Cardiac fibroblast (primary cell): ENCODE measurements at places on chromosomes 6 and 20.

- no peak for DNase-seq
Observed at GRCh38 chr20:45783656-45784294, 7.9 kb downstream of the WFDC3 start.

DNA sequence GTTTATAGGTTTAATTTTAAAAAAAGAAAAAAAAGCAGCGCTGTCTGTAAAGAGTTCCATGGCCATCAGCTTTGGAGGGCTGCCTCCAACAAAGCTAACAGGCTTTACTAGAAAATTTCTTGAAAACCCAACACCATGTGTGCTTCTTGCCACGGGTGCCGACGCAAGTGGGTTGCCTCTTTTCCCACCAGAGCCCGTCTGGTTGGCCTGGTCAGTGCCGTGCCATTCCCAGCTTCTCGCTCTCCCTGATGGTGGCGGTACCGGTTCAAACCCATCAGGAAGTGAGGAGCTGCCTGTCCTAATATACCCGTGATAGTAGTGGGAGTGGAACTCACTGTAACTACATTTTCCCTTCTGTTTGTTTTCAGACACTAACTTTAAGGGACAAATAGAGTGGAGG, 73.7 kb downstream of the CDH4 start:
- DNase-seq: no peak

DNA sequence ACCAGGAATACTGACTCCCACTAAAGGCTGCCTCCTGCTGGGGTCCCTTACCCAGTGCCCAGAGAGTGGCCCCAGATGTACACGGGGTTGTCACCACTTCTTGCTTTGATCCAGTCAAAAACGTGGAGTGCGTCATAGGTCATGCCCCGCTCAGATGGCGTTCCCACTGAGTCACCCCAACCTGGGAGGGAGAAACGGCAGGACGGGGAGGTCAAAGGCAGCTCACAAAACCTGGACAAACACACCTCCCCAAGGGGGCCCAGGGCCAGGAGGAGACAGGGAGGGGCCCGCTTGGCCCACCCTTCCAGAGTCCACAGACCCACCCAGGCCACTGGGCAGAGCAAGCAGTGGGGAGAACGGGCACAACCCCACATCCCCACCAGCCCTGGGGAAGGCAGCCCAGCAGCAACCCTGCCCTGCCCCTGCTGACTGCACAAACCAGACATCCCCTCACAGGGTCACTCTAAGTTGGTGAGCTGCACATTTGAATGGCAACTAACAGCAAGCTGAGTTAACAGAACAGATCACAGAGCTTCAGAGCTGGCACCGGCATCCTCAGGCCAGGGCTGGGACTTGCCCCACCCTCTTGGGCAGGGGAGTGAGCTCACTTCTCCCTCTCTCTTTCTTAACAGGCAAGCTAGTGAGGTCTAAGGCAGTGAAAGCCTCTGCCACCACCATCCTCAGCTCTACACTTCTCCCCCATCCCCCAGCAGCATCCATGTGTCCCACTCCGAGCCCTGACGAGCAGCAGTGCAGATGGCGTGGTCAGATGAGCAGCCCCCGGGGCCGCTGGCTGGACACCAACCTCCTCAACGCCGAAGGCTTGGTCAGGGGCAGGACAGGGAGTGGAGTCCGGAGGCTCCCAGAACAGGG, 61.7 kb downstream of the PYGB start:
- DNase-seq: peak; percentile 56

DNA sequence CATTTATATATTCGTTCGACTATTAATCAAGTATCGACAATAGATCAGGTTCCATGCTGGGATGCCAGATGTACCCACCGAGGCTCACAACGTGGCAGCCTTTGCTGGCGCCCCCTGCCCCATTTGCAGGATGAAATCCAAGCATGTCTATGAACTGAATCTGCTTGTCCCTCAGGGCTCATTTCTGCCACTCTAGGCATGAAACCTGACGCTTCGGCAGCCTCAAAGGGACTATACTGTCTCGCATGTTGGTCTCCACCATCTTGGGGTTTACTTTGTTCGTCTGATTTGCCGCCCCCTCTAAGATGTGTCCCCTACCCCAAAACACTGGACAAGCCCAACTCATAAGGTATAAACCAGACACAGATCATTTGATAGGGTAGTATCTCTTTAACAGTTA, 36.7 kb downstream of the HUS1B start:
- no peak for DNase-seq

- DNase-seq: peak; percentile 85
Observed at GRCh38 chr20:23340524-23340923, 10.1 kb upstream of the NXT1 start.

- DNase-seq: peak; percentile 91
Observed at GRCh38 chr6:26234421-26235301, 130.3 kb upstream of the BTN3A2 start.

GRCh38 chr6:22149501-22150367, 147.1 kb downstream of the PRL start:
- peak; percentile 9 for DNase-seq

- peak; percentile 10 for DNase-seq
Observed at GRCh38 chr6:99151634-99152346, 197.7 kb downstream of the FAXC start.

- no peak for DNase-seq
Observed at GRCh38 chr6:36378243-36378920, 9.1 kb downstream of the ETV7 start.

DNA sequence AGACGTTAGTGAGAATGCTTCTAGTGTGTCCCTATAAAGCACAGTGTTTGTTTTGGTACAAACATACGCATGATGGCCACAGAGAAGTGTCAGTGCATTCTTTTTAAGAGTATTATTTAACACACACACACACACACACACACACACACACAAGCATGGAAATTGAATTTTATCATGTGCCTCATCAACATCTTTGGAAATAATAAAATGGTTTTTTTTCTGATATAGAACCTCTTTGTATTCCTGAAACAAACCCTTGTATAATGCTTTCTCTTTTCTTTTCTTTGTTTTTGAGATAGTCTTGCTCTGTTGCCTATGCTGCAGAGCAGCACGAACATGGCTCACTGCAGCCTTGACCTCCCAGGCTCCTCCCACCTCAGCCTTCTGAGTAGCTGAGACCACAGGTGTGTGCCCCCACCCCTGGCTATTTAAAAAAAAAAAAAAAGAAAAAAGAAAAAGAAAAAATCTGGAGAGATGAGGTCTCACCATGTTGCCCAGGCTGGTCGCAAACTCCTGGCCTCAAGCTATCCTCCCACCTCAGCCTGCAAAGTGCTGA, 116.2 kb upstream of the SYNDIG1 start:
- DNase-seq: no peak

DNA sequence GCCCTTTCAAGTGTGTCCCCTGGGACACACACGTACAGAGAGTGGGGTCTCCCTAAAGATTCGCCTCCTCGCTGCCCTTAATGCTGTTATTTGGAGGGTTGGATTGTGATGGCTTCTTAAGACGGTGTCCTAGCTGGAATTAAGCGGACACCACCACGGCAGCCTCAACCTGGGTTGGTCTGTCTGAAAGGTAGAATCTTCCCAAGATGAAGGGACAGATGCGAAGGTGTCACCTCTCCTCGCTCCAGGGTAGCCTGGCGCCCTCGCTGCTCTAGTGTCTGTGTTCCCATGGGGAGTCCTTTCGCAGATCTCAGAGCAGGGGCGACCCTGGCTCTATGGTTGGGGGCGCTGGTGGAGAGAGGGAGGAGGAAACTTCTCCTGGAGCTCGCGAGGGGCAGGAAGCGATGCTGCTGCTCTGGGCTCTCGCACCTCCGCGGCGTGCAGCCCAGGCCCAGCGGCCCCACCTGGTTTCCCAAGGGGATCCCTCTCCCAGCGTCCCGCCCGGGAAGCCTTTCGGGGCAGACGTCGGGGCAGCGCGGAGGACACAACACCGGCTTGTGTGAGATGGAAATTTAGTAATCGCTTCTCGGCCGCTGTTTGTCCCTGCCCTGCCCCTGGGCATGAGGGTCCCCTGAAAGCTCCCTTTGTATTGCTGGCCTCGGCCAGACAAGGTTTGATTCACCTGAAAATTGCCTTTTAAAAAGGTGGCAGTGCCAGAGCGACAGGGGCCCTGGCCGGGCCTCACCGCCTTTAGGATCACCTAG, 1.7 kb downstream of the RSPO3 start:
- no peak for DNase-seq

GRCh38 chr6:21149470-21149869, 444.1 kb upstream of the SOX4 start:
- peak; percentile 56 for DNase-seq

GRCh38 chr6:90677440-90677839, 90.6 kb upstream of the MAP3K7 start:
- no peak for DNase-seq

DNA sequence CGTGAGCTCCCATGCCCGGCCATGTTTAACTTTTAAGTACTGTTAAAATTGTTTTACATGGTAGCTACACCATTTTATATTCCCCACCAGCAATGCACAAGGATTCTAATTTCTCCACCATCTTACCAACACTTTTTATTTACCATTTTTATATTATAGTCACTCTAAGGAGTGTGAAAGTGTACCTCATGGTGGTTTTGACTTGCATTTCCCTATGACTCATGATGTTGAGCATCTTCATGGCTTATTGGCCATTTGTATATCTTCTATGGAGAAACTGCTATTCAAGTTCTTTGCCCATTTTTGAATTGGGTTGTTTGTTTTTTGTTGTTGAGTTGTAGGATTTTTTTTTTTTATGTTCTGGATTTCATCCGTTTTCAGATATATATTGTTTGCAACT, 15.6 kb upstream of the BPHL start:
- DNase-seq: no peak

DNA sequence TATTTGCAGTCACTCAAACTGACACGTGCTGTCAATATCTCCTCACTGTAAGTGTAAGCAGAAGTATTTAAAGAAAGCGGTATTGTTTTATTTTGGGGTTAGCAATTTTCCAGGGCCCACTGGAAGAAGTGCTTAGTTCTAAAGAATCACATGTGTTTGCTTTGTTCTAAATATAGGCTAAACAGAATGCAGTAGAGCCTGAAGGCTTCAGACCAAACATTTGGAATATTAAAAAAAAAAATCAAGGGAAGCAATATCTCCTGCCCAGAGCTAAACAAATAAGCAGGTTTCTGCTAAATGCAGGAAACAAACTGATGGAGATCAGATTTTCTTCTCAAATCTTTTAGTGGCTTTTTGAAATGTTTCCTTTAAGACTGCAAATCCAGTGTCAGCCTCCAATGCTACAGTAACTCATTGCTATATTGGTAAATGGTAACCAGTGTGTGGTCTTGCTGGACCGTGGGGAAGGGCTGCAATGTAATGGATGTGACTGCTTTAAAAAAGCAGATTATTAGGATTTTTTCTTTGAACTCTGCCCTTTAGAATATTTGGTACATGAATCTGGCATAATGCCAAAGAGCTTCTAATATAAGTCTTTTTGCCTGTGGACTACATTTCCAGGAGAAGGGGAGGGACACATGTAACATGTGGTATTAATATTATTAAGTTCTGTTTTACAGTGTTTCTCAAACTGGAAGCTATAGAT, 317.1 kb upstream of the FERMT1 start:
- no peak for DNase-seq

- no peak for DNase-seq
Observed at GRCh38 chr6:17446713-17447112, 53.3 kb downstream of the CAP2 start.

- no peak for DNase-seq
Observed at GRCh38 chr20:50536333-50536732, 26.1 kb downstream of the PTPN1 start.

GRCh38 chr6:167794161-167795157, 32.3 kb upstream of the AFDN start:
- no peak for DNase-seq

GRCh38 chr6:106967936-106968555, 6.5 kb downstream of the CD24 start:
- no peak for DNase-seq

- DNase-seq: no peak
Observed at GRCh38 chr6:143515061-143515760, 3.7 kb upstream of the FUCA2 start.

DNA sequence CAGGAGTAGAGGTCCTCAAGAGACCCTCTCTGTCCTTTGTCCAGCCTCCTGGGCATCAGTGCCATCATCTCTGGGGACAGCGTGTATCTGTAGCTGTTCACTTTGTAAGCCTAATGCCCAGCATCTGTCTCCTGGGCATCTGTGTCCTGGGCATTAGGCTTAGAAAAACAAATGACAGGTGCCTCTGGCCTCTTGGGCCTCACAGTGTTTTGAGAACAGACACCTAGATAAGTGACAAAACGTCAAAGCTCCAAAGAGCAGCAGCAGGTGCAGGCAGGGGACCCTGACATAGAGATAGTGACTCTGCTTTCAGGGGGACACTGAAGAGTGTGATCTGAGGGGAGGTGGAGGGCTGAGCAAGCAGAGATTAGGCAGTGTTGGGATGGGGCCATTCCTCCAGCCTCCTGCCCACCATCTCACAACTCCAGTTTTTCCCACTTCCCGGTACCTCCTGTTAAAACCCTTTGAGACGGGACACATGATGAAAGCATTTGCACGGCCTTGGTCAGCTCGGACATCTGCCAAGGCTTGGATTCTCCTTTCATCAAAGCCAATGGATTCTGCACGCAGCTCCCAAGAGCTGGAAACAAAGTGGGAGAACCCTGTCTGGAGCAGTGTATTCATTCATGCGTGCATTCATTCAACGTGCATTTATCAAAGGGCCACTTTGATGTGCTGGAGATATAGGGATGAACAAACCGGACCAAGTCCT, 55.5 kb upstream of the CD93 start:
- no peak for DNase-seq

GRCh38 chr6:29561091-29561490, 1.6 kb upstream of the UBD start:
- DNase-seq: no peak

- no peak for DNase-seq
Observed at GRCh38 chr20:63823691-63824311, 7.3 kb downstream of the ZBTB46 start.
